ENCODE measurements at places on chromosomes 3 and 15.

- DNase-seq = peak; percentile 75
Measured at GRCh38 chr3:16512435-16513140, 911 bp downstream of the RFTN1 start.

DNA sequence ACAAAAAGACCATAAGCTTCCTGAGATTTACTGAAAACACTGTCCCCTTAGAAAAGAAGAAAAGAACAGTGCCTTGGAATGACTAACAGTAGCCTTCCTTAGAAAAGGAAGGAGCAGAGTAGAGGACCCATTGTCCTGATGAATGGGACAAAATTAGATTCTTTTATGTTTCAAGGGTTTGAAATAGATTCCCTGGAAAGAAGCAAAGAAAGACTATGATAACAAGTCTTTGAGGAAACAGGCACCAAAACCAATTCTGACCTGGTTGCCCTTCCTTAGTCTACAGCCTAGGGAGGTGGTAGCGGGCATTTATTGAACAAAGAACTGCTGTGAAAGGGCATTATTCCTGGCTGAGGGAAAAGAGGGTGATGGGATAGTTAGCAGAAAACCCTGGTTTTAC is 1024.8 kb downstream of the TBL1XR1 start:
- DNase-seq = no peak

DNA sequence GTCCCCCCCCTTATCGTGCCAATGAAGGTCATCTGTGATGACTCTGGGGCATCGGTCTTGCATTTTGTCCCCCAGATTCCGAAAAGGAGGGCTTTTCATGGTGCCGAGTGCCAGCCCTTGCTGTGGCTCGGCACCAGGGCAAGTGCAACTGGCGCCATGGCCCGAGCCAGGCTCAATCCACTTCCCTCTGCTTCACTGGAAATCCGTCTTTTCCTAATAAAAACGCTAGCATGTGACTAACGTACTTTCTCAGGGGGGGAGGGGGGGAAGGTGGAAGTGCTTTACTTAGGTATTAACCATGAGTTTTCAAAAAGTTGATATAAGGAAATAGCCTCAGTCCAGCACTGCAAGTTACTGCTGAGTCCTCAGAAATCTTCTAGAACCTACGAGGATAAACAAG is 20.5 kb downstream of the TRPM1 start:
- DNase-seq = no peak

GRCh38 chr3:56123487-56123886 is 344.8 kb downstream of the ERC2 start:
- no peak for DNase-seq

DNA sequence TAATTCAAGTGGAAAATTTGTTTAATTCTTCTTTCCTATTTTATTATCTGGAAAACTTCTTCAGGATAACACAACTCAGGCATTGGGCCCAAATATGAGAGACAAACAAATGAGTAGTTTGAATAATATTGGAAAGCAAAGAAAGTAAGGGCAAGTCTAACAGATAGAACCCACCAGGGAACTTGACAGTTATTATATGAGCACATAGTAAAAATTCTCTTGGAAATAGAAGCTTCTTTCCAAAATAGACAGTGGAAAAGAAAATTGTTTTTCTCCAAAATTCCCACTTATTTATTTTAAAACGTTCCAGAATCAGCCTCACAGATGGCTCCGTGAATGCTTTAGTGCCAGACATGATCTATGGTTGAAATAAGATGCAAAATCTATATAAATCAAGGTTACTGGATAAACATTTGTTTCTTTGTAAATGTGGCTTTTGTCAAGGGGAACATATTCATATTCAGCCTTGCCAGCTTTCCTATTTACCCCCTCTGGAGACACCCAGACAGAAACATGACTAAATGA is 23.9 kb downstream of the LDHAL6B start:
- no peak for DNase-seq

DNA sequence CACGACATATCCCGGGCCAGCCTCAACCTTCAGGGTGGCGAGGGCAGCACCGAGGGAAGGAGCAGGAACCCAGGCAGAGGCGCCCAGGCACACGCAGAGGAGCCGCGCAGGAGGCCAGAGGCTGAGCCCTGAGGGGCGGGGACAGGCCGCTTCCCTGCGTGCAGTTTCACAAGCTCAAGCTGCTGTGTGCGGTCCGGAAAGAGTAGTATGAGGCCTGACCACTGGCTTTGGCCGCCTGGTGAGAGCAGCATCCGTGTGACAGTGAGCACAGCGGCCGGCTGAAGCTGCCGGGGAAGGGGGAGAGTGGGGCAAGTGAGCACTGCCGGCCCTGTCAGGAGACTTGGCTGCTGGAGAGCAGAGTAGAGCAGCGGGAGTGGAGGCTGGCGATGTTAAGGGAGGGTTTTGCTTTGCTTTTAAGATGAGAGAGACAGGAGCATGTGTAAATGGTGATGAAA is 8.7 kb downstream of the ZDHHC19 start:
- DNase-seq = peak; percentile 73

- DNase-seq = peak; percentile 56
Measured at GRCh38 chr15:69346112-69346511, 47.4 kb downstream of the PAQR5 start.

DNA sequence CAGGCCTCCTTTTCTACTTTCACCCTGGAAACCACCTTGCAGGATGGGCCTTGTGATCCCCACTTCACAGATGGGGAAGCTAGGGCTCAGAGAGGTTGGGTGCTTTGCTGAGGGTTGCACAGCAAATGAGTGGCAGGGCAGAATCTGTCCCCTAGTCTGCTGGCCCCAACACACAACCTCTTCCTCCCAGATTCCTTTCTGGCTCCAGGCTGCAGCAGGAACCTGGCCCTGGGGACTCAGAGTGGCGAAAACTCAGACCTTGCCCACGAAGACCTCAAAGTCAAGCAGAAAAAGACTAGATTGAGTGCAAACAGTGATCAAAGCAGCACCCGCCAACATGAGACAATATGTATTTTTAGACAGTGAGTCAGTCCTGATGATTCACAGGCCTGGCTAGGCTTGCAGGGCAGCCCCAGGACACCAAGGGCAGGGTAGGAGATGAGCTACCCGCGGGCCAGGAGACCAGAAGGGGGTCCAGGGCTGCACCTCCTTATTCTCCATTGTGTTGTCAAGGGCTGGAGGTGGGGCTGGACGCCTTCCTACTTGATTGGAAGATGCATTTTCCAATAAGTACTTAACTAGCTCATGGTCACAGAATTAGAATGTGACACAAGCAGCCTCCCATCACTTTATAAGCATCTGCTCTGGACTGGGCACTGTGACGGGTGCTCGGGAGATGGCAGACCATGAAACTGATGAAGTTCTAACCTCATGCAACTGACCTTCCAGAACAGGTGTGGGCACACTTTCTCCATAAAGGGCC is 23.9 kb downstream of the GOLGA6L2 start:
- DNase-seq = no peak

DNA sequence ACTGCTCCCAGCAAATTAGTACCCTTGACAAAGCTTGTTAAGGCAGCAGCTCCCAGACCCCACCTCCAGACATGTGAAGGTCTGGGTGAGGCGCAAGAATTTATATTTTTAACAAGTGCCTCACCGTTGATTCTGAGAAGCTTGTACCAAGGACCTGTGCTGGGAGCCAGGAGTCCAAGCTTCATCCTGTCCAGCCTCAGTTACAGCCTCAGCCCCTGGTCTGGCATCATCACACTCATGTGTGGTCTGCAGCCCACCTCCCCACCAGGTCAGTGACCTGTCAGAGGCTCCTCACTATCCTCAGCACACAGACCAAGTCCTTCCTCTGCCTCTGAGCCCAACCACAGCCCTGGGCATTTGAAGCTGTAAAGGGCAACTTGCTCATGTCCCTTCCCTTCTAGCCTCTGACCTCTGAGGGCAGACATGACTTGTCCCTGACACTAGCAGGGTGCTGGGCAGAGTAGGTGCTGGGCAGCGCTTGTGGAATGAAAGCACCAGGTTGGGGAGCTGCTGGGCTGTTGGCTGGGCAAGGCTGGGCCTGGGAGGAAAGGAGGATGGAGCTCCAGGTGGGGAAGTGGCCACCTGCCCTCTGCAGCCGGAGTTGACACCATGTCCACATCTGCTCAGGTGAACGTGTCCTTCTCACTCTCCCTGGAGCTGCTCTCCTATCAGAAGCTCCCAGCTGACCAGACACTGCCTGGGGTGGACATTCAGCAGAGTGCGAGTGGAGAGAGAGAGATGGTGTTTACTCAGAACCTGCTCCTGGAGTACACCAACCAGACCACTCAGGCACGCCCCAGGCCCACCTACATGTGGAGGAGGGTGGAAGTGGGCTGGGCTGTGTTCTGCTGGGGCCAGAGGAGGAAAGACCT is 16.9 kb downstream of the ACAA1 start:
- DNase-seq = no peak

DNA sequence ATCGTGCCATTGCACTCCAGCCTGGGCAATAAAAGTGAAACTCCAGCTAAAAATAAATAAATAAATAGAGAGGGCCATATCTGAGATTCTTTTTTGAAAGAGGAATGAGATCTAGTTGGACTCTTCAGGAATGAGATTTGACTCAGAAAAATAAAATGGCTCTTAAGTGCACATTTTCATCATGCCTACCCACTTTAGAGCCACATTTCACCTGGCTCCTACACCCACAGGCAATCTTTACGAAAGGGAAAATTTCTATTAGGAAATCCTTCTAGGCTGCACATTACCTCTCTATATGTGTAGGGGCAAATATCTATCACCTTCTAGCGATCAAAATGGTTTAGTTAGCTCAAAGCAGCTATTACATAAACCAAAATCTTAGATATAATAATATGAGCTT is 16.9 kb upstream of the NLGN1 start:
- DNase-seq = no peak

GRCh38 chr3:38115645-38116427 is 21.1 kb downstream of the ACAA1 start:
- no peak for DNase-seq

DNA sequence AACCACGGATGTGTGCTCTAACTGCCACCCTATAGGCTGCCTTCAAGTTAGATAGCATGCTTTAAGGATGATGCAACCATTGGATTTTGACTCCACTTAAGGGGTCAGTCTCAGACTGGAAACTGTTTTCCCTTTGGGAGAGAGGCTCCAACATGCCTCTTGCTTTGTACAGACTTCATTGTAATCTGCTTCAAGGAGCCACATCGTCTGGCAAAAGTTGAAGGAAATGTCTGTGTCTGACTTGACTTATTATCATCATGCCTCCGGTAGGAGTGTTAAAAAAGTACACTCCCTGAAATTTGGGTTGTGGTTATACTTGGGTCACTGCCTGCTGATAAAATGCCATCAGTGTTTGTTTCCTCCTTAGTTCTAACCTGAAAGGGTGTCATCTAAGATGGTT is 245.4 kb upstream of the CDIN1 start:
- peak; percentile 27 for DNase-seq

DNA sequence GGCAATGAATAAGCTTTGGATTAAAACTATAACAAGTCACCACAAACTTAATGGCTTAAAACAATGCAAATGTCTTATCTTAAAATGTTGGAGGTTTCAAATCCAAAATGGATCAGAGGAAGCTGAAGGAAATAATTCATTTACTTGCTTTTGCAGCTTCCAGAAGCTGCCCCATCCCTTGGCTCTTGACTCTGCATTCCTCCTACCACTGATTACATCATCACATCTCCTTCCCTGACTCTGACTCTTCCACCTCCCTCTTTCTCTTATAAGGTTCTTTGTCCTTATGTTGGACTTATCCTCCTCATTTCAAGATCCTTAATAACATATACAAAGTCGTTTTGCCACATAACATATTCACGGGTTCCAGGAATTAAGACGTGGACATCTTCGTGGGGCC is 982.8 kb upstream of the ROBO1 start:
- DNase-seq = no peak

DNA sequence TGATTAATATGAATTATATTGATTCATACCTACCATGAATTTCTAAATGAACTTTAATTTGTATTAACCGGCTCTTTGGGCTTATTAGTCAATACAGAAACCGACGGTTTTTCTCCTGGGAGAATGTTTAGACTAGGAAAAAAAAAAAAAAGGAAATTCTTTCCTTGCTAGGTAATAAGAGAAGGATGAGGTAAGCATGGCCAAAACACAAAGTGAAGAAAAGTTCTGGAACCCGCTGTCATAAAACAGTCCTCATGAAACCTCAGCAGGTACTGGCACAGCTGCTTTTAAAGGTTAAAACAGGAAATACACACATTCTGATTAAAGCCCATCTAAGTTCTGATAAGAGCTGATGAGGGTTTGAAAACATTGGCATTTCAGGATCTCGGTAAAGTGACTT is 30.8 kb upstream of the PSTPIP1 start:
- no peak for DNase-seq

DNA sequence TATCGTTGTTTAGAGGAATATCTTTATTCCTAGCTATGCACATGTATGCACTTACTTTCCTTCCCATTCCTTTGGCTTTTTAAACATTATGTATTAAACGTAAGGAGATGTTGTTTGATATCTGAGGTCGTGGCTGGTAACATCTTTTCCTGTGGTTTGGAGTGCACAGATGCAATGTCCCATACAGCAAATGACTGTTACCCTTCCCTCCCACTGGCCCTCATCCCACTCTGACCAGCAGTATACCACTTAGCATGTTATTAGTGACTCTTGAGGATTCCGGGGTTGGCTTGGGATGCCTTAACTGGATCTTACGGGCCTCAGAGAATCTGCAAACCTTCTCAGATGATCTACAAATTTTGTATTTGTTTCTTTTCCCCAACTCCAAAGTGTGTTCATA is 34.5 kb downstream of the TGFBR2 start:
- DNase-seq = no peak
